ENCODE measurements at places on chromosomes 5 and 9.

- DNase-seq = no peak
Observed at GRCh38 chr5:173313351-173313801, 14.8 kb downstream of the STC2 start.

- no peak for DNase-seq
Observed at GRCh38 chr9:136624184-136624951, 38.3 kb upstream of the EGFL7 start.

DNA sequence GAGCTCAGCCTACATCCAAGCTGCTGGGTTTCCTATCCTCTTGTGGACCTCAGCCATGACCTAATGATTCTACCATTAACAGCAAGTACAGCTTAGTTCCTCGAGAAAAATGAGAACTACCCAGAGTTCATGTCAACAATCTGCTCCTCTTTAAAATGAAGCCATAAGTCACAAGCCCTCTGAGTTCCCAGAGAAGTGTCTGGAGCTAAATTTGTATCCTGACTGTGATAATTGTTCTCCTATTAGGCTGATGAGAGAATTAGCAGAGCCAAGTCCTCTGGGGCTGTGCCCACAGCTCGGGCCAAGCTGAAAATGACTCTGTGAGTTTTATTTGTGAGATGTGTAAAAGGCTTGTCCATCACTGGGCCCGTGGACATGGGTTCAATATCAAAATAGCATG is 145.1 kb upstream of the SMIM23 start:
- DNase-seq = no peak

DNA sequence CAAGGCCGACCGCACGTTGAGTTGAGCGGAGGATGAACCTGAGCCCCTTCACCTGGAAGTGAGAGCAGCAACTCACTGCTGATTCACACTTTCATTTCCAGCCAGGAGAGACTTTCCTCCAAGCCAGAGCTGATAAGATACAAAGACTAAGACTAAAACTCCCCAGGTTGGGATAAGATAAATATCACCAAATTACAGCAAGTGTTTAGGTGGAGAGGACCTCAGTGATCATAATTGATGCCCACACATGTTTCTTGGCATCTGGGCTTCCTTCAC is 6.4 kb upstream of the NKD2 start:
- no peak for DNase-seq

DNA sequence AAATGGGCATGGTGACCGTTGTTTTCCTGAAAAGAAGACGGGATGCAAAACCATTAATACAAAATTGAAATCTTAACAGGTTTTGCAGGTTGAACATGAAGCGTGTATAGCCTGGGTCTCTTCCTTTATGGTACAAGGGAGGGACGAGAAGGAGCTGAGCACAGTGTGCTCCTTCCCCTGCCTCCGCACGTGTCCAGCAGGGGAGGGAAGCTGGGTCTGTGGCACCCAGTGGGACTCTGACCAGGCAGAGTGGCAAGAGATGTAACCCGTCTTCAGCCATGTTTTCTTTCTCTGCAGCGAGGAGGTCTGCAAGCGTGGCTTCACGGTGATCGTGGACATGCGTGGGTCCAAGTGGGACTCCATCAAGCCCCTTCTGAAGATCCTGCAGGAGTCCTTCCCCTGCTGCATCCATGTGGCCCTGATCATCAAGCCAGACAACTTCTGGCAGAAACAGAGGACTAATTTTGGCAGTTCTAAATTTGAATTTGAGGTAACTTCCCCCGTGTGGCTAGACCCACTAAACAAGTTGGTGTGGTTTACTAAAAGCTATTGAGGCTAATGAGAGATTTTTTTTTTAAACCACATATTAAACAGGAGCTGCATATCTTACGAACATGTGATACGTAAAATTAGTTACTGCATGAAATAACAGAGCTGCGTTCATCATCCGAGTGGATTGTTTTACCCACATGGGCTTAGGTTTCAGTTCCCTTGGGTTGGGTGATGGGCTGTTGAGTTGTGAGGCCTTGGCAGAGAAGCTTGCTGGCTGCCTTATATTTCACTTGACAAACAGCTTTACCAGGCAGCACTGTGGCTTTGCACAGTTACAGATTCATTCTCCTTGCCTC is 143.7 kb downstream of the TRIO start:
- no peak for DNase-seq

DNA sequence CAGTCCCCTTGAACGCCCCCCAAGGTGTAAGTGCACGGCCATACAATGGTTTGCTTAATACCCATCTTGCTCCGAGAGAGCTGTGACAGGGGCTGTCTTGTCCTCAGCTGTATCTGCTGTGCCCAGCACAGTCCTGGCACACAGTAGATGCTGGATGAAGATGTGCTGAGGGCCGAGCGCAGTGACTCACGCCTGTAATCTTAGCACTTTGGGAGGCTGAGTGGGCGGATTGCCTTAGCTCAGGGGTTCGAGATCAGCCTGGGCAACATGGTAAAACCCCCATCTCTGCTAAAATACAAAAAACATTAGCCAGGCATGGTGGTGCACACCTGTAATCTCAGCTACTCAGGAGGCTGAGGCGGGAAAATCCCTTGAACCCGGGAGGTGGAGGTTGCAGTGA is 53.6 kb downstream of the C9orf50 start:
- DNase-seq = no peak

Measured in AG09319 (cell line).